Stimulated activated CD8-positive, alpha-beta memory T cell treated with anti-CD3 and anti-CD28 coated beads, Interleukin-15, amount 100 ng/mL, for 4 hours (primary cell): ENCODE measurements at places on chromosomes 4 and X.

- DNase-seq = no peak
Measured at GRCh38 chr4:22744478-22745062, 51.8 kb downstream of the GBA3 start.

DNA sequence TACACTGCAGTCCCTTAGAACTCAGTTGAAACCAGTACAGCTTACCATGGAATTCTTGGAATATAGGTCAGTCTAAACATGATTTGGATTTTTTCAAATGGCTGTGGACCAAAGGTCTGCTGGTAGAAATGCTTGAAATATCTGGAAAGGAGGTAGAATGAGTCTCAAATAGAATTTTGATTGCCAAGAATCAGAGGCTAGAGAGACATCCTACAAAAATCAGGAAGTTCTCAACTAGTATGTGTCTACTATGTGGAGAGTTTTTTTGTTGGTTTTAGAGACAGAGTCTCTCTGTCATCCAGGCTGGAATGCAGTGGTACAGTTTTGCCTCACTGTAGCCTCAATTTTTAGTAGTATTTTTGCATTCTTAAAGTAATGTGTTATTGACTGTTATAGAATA, 53.6 kb downstream of the PAQR3 start:
- DNase-seq = no peak

DNA sequence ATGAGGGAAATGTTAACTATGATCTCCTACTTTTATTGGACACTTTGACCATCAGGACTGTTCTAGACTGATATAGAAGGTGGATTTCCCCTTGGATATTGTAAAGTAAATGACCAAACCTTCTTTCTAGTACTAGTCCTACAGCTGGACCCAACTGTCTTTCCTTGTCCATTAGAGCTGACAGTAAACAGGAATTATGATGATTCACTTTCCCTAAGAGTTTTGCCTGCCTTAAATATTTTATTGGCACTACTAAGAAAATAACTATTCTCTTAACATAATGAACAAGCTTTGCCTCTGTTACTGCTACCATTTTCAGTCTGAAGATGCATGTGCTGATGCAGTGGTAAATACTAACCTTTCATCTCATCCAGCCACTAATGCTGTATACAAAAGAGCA, 915.4 kb downstream of the CENPC start:
- DNase-seq = no peak

DNA sequence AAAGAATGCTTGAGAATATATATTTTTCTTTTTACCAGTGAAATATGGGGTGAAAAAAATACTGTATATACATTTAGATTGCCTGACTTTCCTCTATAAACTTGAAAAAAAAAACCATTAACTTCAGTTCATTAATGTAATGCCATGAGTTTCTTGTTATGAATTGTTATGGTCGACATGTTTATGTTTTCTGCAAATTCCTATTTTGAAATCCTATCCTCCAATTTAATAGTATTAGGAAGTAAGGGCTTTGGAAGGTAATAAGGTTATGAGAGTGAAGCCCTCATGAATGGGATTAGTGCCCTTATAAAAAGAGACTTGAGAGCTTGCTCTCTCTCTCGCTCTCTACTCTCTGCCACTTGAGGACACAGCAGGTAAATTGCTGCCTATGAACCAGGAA, 211.4 kb downstream of the LDB2 start:
- no peak for DNase-seq

DNA sequence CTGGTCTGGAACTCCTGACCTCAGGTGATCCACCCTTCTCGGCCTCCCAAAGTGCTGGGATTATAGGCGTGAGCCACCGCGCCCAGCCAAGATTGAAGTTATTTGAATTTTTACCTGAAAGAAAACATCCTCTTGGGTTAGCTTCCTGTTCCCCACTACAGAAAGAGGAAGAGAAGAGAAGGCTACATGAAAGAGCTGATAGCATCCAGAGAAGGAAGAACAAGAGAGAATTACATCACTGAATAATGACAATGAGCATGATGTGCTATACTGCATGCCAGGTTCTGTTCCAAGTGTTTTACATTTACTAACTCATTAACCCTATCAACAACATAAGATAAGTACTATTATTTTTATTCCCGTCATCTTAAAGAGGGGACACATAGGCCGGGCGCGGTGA, 11.5 kb upstream of the TBC1D1 start:
- DNase-seq = no peak

GRCh38 chr4:42078184-42078801, 74.2 kb downstream of the BEND4 start:
- DNase-seq = no peak

- DNase-seq = no peak
Measured at GRCh38 chrX:143674926-143675325, 39.0 kb upstream of the SLITRK4 start.
